Small intestine (tissue), 16 donors: ENCODE measurements at places on chromosomes 11 and 22. TPM values are rescaled to one million over a fixed set of nuclear protein-coding genes. Genes with fewer than 3 reads are reported as not detected.
A peak's percentile ranks its signal among the peaks of the same experiment; 100 is the strongest.

The C11orf16 gene
- polyA plus RNA-seq, result not detected

DNA sequence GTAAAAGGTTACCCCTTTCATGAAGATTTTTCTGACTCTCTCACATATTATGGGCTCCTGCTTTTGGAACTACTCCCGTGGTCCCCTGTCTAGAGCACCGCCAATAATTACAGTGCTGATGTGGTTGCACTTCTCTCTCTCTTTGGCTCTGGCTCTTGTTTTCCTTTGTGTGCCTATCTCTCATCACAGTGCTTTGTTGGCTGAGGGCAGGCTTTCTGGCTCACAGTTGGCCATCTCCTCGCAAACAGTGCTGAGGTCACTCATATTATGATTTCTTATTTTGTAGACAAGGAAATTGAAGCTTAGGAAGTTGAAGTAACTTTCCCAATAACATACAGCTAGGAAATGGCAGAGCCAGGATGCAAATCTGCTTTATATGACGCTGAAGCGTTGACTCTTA lies 192.5 kb downstream of the DDX10 start:
- no peak for DNase-seq

The HSPA8 gene
- 389 TPM for polyA plus RNA-seq

The KCNJ1 gene
- polyA plus RNA-seq, result 0.06 TPM

GRCh38 chr11:46271407-46271806 lies 6.1 kb upstream of the CREB3L1 start:
- no peak for DNase-seq

- peak; percentile 77 for DNase-seq
Observed at GRCh38 chr11:43920598-43921419, 21.6 kb upstream of the C11orf96 start.

The OR52A5 gene
- polyA plus RNA-seq, result not detected

GRCh38 chr11:47971501-47971900 lies 8.9 kb upstream of the PTPRJ start:
- no peak for DNase-seq

The UBE2L6 gene
- 51.7 TPM for polyA plus RNA-seq

The XBP1 gene
- 263 TPM for polyA plus RNA-seq

GRCh38 chr11:103637295-103637694 lies 399.1 kb upstream of the DDI1 start:
- no peak for DNase-seq

The ENDOD1 gene
- polyA plus RNA-seq, result 4.3 TPM

- DNase-seq, result peak; percentile 84
Observed at GRCh38 chr22:43128928-43129424, 14.2 kb downstream of the MCAT start.

The DNAJB7 gene
- polyA plus RNA-seq, result 0.89 TPM

GRCh38 chr22:17116572-17117330 lies 4.4 kb downstream of the TMEM121B start:
- no peak for DNase-seq

- DNase-seq, result no peak
Observed at GRCh38 chr11:95625164-95625900, 164.2 kb downstream of the FAM76B start.

- DNase-seq, result no peak
Observed at GRCh38 chr11:115974703-115975102, 470.5 kb upstream of the CADM1 start.

DNA sequence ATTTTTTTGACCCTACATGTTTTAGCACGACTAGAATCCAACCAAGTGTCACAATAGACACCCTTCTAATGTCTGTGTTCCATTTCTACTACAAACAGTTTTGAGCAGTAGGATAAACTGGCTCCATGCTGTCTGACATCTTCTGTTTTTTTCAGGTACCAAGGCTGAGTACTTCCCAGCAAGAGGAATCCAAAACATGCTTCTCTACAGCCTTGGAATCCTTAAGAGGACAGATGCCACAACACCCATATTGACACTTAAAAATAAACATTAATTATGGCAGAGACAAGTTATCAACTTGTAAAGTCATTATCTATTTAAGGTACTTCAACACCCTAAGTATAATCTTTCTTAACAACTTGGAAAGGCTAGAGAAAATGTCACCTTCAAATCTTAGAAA lies 54.2 kb downstream of the LGR4 start:
- DNase-seq, result no peak

GRCh38 chr11:83192606-83193245 lies 786 bp upstream of the ANKRD42 start:
- no peak for DNase-seq

DNA sequence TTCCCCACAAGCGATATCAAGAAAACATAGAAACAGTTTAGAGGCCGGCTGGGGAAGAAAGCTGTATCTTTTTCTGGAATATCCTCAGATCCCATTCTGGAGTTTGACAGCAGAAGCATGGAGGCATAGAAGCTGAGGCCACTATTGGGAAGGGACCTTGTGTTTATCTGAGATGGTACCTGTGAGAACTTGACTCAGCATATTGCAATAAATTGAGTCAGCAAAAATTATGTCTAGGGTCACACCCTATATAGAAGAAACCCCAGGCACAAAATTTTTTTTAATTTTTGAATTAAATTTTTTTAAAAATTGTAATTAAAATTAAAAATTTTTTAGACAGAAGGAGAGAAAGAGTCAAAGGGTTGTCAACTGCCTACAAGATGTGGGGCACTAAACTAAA lies 178.7 kb downstream of the NTM start:
- DNase-seq, result no peak

GRCh38 chr11:62601122-62601371 lies 618 bp downstream of the MTA2 start:
- no peak for DNase-seq

The MMP8 gene
- not detected for polyA plus RNA-seq

GRCh38 chr11:2432171-2432621 lies 12.1 kb downstream of the TRPM5 start:
- DNase-seq, result no peak

The RANGAP1 gene
- 27.5 TPM for polyA plus RNA-seq

The MS4A10 gene
- polyA plus RNA-seq, result 9.5 TPM

The TTC38 gene
- 231 TPM for polyA plus RNA-seq

DNA sequence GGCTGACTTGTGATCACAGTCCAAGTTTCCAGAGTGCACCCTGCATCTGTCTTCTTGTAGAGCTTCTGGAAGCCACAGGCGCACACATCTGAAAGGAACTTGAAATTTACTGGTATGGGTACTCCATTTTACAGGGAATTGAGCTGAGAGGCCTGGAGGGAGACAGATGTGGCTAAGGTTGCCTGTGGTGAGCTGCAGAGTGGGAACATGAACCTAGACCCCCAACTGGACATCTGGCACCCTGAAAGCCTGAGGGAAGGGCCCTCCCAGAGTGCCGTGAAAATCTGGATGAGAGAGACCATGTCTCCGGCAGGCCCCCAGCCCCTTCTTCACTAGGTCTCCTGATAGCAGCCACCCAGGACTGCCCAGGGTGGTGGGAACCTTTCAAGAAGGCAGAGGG lies 22.6 kb upstream of the SOX10 start:
- no peak for DNase-seq

DNA sequence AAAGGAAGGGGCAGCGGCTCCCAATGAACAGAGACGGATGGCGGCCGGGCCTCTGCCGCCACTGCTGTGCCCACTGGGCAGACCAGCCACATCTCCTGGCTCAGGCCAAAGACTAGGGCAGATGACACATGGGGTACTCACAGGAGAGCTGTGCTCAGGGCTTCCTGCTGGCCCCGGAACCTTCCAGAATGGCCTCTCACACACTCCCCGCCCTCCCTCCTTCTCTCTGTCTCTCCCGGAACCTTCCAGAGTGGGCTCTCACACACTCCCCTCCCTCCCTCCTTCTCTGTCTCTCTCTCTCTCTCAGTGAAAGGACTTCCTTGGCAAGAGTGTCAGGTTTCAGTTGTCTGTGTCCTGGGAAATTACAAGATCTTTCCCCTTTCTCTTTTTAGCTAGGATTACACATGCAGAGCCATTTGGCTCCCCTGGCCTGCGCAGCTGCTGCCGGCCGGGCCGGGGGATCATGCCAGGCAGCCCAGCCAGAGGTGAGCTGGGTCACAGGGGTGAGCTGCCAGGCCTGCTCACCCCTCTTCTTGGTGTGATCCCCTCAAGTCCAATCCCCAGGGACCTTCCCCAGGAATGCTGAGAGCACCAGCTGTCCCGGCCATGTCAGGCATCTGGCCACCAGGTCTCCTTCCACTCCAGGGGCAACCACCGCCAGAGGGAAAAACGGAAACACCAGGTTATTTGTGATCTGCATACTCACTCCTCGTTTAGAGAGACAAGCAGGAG lies 45.3 kb upstream of the ADA2 start:
- peak; percentile 41 for DNase-seq

DNA sequence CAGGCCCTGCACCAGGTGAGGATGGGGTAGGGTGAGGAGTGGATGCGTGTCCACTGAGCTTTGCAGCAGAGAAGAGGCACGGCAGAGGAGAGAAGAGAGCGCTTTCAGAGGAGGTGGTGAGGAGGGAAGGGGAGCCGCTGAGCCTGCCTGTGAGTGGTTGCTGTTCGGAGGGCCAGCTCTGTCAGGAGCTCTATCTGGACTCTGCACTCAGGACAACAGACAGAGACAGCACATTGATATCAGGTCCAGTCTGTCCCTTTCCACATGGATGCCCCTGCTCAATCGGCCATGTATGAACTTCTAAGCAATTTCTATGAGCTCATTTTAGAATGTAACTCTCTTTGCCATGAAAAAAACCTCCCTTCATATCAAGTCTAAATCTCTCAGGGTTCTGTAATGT lies 158.6 kb downstream of the KIRREL3 start:
- no peak for DNase-seq

- DNase-seq, result no peak
Observed at GRCh38 chr11:121793916-121794315, 322.1 kb downstream of the BLID start.

DNA sequence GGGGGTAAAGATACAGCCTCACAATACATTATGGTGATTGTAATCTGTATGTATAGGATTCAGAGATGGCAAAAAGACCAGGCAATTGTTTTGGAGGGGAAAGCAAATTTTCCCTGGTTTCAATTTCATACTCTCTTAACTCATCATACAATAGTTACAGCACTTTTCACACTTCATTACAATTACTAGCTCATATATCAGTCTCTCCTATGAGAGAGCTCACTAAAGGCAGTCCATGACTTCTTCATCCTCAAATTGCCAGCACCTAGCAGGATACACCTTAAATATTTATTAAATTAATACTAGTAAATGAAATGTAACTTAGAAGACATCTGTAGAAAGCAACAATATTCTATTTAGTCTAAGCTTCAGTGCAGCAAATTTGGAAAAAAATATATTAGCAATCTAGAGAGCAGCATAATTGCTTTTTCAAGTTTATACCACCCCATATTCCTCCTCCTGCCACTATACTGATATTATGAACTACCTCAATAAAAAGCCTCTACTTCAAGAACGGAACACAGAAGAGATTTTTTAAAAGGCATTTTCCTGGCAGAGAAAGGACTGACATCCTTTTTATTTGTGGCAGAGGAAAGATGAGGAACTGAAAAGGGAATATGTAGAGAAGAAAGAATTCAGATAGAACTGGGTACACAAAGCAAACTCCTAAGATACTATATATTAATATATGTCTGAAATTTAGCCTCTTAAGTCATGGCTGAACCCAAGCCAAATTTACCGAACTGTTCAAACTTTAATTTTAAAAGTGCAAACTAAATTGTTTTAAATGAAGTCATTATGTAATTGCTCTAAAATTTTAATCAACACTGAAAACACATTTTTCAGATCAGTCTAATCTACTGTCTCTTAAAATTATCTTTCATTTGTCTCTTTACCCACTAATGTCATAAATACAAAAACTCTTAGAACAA lies 27.7 kb downstream of the PICALM start:
- no peak for DNase-seq
